ENCODE measurements at places on chromosomes 4 and X.
A peak's percentile ranks its signal among the peaks of the same experiment; 100 is the strongest.

DNA sequence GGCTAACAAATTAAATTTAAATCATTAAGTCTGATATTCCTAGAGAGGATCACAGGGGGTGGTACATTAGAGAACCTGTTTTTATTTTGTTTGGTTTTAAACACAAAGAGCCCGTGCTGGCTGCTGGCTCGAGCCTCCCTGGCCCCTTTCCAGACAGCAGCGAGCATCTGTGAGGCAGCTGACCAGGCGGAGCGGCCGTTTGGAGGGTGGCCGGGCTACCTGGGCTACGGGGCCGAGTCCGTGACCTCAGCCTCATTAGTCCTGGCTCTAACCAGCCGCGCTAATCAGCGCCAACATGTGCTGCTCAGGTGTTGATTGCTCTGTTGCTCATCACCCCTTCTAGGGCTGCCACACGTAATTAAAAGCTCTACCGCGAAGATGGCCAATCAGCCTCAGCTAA is 35.3 kb downstream of the DCTD start:
- DNase-seq = no peak

DNA sequence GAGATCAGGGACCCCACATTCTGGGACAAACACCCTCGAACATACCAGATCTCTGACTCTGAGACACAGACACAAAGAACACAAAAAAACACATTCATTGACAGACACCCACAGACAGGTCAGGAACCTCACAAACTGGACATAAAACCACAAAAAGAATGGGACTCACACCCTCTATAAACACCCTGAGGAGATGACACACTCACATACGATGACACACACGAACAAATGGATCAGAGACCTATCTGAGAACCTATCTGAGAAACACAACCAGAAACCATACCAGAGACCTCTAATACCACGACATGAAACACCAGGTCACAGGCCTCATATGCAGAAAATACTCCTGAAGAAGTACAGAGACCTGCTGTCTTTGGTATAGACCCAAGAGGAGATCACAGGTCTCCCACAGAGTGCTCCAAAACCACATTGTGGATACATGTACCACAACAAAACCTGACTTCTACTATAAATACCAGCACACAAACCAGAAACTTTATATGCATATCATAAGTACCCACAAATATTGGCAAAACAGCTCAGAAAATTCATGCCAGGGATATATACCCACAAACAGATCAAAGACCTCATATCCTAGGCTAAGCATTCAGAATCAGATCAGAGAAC is 19.5 kb downstream of the SUV39H1 start:
- no peak for DNase-seq

- no peak for DNase-seq
These were observed 18.2 kb downstream of the SRPX2 start for GRCh38 chrX:100662170-100662569.

DNA sequence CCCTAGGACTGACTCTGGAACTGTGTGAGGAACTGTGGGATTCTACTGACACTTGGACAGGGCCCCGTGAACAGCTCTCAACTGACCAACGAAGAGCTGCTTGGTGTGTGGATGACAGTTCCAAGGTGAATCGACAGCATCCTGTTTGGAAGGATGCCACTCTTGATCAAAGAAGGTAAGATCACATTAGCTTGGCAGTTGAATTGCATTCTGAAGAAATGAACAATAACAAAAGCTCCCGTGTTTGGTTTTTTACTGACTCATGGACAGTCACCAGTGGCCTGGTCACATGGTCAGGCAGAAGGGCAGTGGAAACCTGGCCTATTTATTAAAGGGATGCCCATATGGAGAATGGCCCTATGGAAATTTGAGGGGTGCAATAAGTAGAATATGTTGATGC is 33.1 kb upstream of the GPR34 start:
- DNase-seq = no peak

DNA sequence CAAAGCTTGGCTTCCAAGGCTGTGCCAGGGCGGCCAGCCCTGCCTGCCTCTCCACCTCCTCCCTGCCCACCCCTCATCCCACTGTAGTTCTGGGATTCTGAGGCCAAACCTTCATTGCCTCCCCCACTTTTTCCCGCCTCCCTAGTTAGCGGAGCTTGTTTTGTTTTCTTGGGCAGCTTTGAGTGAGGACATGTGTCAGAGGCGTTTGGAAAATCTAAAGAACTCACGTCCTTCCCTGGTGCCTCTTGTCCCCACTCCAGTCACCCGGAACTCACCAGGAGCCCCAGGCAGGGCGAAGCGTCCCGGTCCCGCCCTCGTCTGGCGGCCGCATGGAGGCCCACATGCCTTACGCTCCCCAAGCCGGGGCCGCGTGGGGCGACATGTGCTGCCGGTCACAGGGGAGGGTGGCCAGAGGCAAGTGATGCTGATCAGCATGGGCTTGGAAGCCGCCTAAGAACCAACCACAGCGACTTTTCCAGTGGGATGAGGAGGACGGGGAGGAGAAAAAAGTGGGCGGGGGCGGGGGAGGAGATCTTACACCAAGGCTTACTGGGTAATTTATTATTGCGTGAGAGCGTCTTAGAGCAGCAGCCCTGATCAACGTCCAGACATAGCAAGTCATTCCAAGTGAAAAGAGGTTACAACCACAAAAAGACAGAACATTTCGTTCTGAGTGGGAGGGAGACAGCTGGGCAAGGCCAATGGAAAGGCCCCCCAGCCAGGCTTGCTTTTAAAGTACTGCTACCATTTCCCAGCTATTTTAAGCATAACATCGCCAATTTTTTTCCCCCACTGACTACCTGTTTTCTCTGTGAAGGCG is 48.5 kb downstream of the PRPS1 start:
- DNase-seq = no peak

DNA sequence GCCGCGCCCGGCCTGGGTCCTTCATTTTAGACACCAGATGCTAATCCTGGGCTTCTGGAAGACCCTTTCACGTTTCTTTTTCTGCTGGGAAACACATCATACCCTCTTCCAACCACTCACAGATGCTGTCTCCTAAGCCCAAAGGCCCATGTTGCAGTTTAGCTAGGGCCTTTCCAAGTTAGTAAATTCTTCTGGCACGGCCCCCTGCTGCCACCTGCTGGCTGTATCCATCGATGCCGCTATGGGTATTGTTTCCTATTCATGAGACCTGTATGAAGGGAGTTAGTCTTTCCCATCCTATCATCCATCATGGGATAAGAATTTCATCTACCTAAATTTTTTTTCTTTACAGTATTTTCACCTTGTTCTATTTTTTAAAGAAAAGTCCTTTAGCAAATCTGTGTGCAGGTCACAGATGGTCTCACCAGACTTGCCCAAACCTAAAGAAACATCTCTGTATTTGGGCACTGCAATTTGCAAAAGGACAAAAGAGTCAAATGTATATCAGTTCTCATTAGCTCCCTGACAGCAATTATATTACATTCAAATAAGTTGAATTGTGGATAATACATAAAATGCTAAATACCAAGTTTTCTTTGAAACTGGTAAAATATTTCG is 37.8 kb upstream of the SLC9A7 start:
- peak; percentile 54 for DNase-seq
